Inflammatory macrophage (primary cell): ENCODE measurements at places on chromosomes 12 and 14.

GRCh38 chr14:73097421-73097820 is 38.9 kb upstream of the PSEN1 start:
- DNase-seq, result no peak

- no peak for DNase-seq
These were observed 68.9 kb downstream of the ESR2 start for GRCh38 chr14:64225151-64225757.

- no peak for DNase-seq
These were observed 8.8 kb downstream of the IKBIP start for GRCh38 chr12:98635657-98636323.

- DNase-seq, result no peak
These were observed 333.5 kb downstream of the AEBP2 start for GRCh38 chr12:19772776-19773175.
